NCI-H526 treated with DMSO at 0.1 percent for 48 hours (cell line): ENCODE measurements at places on chromosomes 4 and X.

DNA sequence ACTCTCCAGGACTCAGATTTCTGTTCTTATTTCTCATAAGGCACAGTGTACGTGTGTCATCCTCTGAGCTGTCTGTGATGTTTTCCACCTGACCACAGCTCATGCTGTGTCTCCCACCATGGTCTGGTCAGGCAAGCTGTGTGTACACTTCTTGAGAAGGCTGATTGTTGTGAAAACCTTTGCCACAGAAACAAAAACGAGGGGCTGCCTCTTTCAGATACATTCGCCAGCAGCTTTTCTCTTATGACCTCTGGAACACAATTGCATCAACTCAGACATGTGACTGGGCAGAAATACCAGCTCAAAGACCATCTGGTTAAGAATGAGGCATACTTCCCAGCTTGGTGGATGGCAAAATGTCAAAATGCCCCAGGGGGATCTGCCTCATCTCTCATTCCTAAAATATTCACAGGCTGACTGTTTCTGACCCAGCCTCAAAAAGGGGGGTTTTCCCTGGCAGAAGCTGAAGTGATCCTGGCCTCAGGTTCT, 46.1 kb downstream of the PGRMC2 start:
- DNase-seq = no peak

GRCh38 chr4:6134612-6135220, 65.6 kb downstream of the JAKMIP1 start:
- DNase-seq = no peak

GRCh38 chr4:152310257-152310656, 225.6 kb downstream of the FBXW7 start:
- peak; percentile 77 for DNase-seq

DNA sequence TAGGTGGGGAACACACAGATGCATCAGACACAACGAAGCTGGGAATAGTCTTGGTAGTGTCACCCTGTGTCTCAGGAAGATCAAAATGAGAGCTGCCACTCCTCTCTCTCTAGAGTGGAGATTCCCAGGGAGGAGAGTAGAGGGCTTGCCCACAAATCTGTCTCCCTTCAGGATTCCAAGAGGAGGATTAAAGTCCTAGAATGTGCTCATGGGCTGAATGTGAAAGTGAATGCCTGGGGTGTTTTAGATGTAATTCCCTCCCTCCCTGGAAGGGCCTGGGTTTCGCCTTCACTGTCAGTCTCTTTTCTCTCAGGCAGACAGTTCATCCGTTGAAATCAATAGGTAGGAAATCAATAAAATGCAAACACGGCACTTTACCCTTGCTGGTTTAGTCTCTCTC, 282.6 kb upstream of the PPARGC1A start:
- DNase-seq = no peak

GRCh38 chr4:14528918-14529317, 473.4 kb upstream of the CPEB2 start:
- no peak for DNase-seq

- peak; percentile 28 for DNase-seq
Observed at GRCh38 chr4:128315756-128316520, 28.3 kb upstream of the PGRMC2 start.

DNA sequence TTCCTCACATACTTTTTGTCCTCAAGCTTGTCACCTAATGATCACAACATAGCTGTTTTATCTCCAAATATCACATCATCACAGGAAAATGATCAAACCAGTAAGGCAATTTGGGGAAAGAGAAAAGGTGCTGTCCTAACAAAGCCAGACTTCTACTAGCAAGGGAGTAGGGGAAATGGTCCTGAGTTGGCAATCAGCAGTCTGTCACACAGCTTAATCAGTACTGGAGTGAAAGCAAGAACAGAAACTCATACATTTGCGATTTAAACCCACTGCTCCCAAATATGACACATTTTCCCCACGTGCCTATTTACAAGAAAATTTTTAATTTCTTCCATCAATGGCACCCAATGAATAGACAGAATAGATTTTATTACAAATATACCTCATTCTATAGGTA, 546.8 kb upstream of the FMR1 start:
- no peak for DNase-seq

GRCh38 chrX:23554304-23554703, 113.0 kb upstream of the PRDX4 start:
- peak; percentile 39 for DNase-seq

DNA sequence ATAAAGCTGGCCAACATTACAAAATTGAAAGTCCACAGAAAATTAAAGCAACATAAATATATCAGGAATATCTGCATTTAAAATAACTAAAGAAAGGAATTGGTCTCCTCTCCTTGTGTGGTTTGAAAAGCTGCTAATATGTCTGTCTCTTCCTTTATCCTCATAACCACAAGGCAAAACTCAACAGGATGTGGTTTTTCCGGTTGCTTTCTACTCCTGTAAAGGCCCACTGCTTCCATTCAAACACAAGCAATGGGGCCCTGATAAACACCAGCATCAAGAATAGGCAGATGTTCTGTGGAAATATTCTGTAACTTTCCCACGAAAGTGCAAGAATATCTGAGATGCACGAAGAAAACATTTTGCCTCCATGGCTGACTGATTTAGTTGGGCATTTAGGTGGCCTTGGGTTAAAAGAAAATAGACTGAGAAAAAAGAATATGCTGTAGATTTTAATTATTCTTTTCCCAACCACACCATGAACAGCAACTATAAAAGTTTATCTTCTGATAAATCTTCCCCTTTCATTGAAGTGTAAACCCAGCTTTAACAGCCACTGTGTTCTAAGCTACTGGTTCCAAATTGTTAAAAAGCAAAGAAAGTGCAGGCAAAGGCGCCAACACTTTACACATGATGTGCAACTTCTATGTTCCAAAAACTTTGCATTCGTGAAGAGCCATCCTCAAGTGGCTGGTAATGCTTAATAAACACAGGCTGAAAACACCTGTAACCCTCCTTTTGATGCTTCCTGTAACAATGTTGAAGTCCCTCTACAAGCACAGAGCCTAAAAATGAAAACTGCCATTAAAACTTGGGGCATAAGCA, 50.5 kb upstream of the NDST3 start:
- no peak for DNase-seq

DNA sequence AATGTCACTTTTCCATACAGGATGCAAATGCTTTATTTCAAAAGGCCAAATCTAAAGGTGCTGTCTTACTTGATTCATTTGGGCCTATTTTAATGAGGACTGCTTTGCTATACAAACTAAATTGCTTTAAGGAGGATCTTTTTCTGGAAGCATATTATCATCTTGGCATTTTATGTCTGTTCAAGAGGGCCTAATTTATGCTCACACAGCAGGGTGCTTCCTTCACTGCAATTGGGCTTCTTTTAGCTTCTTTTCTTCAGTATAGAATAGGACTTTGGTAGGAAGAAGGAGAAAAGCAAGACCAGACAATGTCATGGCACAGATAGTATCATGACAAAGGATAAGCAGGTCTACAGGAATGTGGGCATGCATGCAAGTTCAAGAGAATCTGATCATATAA, 222.4 kb upstream of the ANKRD50 start:
- no peak for DNase-seq

DNA sequence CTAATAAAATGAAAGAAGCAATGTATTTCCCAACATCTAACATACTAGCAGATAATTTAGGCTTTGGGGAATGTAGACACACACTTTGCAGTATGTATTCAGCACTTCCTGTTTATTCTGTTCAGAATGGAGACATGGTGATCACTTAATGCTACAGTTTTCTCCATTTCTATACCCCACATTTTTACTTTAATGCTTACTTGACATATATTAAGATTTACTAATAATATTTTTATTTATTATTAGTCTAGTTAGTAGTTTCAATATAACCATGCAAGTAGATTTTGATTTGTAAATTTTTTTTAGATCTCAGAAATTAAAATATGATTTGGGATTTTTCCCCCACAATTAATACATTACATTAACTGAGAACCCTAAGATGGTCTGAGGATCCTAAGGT, 98.4 kb downstream of the PRSS12 start:
- DNase-seq = no peak

DNA sequence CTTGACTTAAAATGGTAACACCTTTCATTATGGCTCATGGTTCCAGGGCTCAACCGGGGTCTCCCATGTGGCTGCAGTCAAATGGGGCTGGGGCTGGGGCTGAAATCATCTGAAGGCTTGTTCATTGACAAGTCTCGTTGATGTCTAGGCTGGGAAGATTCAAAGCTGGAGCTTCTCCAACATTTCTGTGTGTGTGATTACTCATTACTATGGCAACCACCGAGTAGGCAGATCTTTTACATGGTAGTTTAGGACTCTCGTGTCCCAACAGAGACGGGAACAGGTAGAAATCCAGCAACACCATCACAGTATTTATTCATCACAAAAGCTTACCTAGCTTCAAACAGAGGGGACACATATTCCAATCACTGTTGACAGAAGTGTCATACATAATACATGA, 7.8 kb downstream of the YTHDC1 start:
- DNase-seq = no peak

GRCh38 chrX:41890026-41890423, 33.3 kb downstream of the CASK start:
- no peak for DNase-seq

DNA sequence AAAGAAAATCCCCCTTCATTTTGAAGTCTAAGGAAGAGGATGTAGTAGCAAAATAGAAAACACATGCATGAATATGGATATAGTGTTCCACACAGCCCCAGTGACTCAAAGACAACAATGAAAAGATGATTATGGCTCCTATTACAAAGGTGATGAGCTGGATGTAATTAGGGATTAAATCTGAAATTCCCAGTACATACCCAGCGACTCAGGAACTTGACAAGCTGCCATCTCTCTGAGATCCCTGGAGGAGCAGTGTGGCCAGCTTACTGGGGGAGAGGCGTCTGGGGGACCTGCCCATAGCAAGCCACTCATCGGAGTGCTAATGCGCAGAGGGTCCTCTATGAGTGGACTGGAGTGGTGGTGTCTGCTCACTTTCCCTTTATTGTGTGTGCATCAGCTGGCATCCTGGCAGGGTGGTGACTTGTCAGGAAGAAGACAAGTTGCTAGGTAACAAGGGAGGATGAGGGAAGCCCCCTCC, 42.7 kb upstream of the MGST2 start:
- no peak for DNase-seq

- DNase-seq = no peak
Observed at GRCh38 chr4:165481053-165481835, 102.4 kb downstream of the CPE start.

DNA sequence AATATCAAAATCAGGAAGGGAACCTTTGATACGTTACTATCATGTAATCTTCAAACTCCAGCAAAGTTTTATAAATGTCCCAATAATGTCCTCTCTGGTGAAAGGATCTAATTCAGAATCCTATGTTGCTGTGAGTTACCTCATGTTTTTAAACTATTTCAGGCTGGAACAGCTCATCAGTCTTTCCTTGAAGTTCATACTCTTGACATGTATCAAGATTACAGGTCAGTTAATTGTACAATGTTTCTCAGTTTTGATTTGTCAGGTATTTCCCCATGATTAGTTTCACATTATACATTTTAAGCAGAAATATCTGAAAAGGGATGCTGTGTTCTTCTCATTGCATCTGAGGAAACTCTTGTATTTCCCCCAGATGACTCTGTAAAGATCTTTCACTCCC, 136.5 kb upstream of the HS3ST1 start:
- no peak for DNase-seq

DNA sequence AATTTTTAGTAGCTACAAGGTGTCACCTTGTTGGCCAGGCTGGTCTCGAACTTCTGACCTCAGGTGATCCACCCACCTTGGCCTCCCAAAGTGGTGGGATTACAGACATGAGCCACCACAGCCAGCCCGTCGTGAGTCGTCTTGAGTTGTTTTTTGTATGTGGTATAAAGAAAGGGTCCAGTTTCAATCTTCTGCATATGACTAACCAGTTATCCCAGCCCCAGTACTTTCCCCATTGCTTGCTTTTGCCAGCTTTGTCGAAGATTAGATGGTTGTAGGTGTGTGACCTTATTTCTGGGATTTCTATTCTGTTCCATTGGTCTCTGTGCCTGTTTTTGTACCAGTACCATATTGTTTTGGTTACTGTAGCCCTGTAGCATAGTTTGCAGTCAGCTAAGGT, 105.9 kb downstream of the OR13H1 start:
- DNase-seq = no peak

DNA sequence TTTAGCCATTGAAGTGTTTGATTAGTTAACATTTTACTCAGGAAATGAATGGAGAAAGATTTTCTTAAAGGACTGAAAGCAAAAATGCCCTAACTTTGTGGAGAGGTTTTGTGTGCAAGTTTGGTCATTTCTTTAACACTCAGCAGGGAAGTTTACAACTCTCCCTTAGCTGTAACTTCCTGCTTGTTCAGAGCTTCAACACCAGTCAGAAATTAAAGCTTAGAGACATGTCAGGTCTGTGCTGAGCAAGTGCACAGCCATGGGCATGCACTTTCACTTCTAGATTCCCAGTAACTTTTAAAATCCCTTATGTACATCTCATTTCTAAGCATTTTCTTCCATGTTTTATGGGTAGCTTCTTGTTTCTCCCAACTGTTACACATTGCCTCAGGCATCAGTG, 326.0 kb downstream of the ACTRT1 start:
- DNase-seq = no peak

DNA sequence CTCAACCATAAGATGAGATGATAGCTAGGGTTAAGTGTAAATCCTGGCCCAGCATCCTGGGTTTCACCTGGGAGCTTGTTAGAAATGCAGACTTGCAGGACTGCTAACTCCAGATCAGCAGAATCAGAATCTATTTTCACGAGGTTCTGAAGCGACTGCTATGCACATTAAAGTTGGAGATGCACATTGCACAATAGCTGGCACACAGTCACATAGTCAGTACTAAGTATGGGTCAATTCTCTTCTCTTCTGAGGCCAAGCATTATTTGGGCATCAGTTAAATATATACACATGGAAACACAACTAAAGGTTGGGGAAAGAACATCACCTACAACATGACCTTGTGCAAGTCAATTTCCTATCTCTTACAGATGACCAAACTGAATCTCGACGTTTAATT, 155.1 kb upstream of the FGF13 start:
- DNase-seq = no peak

- DNase-seq = no peak
Observed at GRCh38 chr4:174209341-174209740, 74.1 kb downstream of the FBXO8 start.

DNA sequence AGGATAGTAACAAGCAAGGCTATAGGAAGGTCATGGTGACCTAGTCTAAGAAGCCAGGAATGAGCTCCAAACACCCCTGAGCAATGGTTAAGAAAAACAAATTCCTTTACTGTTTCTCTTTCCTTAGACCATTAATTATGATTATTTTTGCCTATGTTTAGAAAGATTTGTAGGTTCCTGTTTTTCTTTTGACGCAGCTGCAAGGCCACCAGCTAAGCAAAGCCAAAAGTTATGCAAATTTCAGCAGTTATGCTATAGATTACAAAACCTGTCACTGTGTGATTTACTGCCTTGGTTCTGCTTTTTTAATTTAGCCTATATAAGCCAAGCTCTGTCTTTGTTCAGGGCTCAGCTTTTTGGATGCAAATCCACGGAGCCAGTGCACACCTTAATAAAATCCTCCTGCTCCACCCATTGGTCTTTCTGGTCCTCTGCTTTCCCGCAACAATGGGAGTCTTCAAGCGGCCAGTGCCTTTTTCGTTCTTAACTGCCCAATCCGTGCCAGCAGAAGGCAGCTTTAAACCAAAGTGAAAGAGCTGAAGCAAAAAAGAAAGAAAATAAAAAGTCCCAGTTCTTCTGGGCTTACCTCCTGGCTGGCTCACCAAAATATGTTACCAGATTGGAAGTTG, 1.4 kb upstream of the CEP135 start:
- DNase-seq = peak; percentile 77

- DNase-seq = no peak
Observed at GRCh38 chr4:182188622-182189021, 54.6 kb upstream of the TENM3 start.

- no peak for DNase-seq
Observed at GRCh38 chrX:72094894-72095293, 36.8 kb downstream of the RTL5 start.

GRCh38 chr4:95499291-95499696, 49.5 kb downstream of the UNC5C start:
- DNase-seq = no peak
